OCI-M1 (cell line): ENCODE measurements at places on chromosomes 7 and 10.

GRCh38 chr7:153247926-153248325, 488.4 kb downstream of the ACTR3B start:
- DNase-seq = no peak

DNA sequence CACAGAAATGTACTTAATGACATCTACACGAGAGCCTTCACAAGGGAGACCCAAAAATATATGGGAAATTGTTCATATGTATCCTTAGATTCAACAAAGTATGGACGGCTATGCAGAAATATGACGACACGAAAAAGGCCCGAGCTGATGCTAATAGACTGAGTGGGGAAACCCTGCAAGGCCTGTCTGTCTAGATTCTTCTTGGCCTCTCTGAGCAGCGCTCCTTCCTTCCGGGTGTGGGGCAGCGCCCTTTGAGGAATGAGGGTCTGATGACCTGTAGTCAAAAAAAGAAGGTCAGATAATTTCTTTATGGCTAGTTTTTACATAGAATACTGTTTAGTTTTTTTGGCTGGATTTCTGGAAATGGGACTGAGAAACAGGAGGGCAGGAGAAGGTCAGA, 192.8 kb upstream of the AKR1E2 start:
- DNase-seq = no peak

DNA sequence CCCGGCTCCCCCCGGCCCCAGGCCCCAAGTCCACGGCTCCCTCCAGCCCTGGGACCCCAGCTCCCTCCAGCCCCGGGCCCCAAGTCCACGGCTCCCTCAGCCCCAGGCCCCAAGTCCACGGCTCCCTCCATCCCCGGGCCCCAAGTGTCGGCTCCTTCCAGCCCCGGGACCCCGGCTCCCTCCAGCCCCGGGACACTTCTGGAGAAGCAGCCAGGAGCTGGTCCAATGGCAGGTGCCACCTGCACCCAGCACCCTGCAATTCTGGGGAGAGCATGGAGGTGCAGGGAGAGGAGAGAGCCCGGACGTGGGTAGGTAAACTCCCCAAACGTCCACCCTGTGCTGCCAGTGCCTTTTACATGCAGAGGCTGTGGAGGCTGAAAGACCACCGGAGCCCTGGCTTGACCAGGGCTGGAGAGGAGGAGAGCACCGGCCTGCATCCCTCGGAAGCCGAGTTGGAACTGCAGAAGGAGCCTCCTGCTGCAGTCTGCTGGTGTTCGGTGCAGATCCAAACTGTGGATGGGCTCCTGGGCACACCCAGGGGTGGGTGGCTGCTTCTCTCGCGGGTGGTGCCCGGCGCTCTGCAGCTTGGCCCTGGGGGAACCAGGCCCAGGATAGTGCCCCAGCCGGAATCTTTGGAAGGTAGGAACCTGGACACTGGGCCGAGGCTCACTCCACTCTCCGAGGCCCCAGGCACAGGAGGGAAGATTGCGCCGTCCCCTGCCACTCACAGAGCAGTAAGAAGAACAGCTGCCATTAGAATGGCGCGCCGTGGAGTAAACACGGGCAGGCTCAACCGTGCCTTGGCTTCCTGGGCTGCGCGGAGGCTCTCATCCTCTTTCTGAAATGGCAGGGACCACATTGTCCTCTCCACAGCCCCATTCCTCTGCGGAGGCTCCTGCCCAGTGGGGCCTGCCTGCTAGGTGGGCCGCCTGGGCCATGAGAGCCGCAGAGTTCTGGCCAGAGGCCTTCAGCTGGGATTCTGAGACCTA, 14.7 kb downstream of the SHH start:
- no peak for DNase-seq

GRCh38 chr10:128221807-128222206, 95.6 kb upstream of the MKI67 start:
- DNase-seq = no peak

- DNase-seq = peak; percentile 18
These were observed 175.1 kb downstream of the COBL start for GRCh38 chr7:51141451-51142003.

GRCh38 chr7:33248671-33249070, 119.3 kb downstream of the BBS9 start:
- DNase-seq = no peak

DNA sequence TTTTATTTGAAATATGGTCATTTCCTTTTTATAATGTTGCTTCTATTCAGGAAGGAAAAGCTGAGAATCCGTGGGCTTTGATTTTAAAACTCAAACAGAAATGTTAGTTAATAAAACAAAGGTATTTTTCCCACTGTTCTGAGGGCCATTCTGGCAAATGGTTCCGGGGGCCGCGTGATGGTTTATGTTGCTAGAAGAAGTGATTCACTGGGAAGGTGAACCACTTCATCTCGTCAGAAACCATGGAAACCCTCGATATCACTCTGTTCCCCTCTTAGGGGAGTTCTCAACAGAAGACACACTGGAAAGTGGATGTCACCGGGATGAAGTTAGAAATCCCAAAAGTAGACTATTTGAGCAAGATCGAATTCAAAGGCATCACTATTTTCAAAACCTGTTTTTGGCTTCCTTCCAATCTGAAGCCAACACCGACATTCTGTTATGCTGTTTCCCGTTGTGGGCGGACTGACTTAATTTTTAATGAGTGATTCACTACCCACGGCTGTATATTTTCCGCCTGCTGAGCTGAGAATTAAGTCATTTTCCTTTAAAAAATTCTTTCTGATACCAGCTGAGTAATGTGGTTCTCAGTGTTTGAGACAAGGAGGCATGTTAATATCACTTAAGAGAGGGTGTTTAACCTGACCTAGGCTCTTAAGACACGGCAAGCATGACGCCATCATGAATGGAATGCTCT, 84.1 kb downstream of the PTPRE start:
- no peak for DNase-seq

GRCh38 chr10:22606164-22606614, 108.2 kb downstream of the PIP4K2A start:
- DNase-seq = no peak
